NCI-H2171 (cell line): ENCODE measurements at places on chromosomes 1 and 21.

DNA sequence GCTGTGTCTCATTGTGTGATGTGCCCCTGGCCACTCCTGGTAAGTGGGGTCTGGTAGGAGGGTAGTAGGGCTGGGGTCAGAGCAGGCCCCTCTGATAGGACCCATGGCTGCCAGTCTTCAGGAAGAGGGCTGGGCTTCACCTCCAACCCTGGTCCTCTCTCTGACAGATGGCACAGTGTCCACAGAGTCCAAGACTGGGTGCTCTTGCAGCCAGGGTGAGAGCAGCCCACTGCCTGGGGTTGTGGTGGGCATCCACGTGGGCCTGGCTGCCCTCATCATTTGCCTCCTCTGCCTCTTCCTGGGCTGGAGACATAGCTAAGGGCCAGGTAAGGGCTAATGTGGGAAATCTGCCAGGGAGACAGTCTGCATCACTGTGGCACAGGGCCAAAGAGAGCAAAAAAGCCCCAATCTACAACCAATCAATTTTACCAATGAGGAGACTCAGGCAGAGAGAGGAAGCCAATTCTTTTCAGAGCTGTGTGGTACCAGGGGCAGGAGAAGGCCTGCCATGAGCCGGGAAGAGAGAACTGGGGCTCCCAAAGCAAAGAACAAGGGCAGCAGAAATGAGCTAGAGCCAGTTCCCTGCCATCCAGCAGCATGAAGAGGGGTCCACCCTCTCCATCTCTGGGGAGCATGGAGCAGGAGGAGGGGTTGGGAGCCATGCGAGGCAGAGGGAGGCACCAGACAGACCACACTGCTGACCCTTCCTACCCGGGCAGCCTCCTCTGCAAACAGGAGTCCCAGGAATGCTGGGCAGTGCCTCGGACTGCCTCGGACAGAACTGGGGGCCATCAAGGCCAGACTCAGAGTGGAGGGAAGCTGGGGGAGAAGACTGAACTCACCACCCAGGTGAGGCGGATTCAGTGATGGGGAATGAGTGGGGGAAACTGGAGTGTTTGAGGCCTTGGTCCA, 26.8 kb downstream of the SLC27A3 start:
- no peak for DNase-seq

- DNase-seq = peak; percentile 8
These were observed 97.8 kb downstream of the FMN2 start for GRCh38 chr1:240189386-240189989.

DNA sequence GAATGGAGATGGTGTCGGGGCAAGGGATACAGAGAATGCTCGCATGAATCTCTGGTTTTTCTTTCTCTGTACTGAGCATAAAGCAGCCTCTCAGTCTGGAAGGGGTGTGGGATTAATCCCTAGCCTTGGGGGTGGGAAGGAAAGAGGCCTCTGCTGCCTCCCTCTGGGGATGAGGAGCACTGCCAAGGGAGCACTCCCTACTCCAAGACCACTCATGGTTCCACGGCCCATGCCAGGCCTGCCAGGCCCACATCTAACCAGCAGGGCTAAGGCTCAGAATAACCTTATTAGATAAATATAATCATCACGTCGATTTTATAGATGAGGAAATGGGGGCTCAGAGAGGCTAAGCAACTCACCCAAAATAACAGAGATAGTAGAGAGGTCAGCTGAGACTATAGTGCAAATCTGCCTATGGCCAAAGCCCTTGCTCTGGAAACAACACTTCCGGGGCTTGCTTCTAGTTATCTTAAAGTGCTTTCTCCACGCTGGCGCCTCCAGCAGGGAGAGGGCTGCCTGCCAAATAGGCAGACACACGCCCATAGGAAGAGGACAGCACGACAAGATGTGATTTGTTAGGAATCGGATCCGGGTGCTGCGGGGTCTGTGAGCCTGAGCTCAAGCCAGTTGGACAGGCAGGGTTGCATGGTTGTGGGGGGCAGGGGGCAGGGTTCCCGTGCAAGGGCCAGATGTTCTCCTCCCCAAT, 522 bp downstream of the TEX35 start:
- DNase-seq = no peak

GRCh38 chr1:31984419-31985347, 29.0 kb upstream of the KHDRBS1 start:
- DNase-seq = no peak

- no peak for DNase-seq
These were observed 518 bp downstream of the PLOD1 start for GRCh38 chr1:11935057-11935412.

GRCh38 chr1:182643699-182644098, 39.5 kb upstream of the RGS16 start:
- DNase-seq = no peak

DNA sequence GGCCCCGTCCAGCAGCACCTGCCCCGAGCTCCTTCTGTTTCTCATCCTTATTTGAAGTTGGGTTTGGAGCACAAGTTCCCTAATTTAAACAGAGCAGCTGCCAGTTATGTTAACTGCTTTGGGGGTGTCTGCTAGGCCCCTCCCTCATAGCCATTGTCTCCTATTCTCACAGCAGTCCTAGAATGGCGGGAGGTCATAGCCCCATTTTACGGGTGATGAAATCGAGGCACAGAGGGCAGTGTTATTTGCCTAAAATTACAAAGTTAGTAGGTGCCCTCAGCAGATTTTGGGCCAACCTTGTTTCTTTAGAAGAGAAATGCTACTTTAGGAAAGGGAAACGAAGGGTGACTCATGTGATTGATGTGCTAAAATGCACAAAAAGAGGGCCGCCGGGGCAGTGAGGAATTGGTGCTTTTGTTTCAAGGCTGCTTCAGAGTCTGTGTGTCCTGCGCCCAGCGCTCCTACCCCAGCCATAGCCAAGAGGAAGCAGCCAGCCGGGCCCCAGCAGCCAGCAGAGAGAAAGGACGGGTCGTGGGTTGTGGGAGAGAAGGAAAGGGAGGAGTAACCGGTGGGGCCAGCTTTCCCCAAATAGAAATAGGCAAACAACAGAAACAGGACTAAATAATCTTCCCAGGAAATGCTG, 13.0 kb downstream of the VANGL1 start:
- no peak for DNase-seq

DNA sequence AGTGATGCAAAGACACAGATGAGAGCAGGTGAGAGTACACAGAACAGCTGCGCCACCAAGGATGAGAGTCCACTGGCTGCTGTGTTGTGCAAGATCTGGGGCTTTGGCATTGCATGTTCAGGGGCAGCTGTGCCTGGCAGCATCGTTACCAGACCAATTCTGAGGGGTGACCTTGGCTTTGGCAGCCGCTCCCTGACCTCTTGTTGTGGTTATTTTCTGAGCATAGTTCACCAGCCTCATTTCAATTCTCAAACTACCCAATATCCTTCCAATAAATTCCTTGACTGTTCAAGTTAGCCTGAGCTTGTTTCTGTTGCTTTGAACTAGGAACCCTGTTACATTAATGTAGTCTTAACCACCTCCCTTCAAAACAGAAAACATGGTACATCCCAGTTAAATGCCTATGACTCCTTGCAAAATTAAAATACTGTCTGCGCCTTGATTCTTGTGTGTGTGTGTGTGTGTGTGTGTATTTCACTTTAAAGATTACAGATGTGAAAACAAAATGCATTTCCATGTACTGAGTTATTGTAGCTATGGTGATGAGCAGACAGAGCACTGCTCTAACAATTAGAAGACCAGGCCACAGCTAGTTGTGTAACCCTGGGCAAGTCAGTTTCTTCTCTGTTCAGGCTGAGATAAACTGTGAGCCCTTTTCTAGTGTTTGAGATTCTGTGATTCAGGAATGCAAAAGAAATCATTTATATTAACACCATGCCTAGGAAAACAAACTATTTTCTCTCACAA, 106.3 kb upstream of the GUCA2B start:
- DNase-seq = peak; percentile 70

DNA sequence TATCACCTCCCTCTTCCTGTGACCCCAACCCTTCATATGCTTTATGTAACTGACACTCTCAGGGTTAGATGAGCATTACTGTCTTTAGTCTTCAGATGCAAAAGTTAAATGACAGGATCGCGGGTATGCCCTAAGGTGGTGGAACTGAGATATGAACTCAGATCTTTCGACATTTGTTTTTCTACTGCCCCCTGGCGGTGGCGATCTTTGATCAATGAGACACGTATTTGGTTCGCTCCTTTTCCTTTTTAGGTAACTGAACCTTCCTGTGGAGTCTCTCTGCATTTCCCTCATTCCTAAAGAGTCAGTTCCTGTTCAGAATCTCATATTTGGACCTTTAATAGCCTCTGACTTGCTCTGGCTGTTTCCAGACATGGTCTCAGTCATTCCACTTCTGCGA, 47.8 kb upstream of the ZP4 start:
- DNase-seq = no peak

DNA sequence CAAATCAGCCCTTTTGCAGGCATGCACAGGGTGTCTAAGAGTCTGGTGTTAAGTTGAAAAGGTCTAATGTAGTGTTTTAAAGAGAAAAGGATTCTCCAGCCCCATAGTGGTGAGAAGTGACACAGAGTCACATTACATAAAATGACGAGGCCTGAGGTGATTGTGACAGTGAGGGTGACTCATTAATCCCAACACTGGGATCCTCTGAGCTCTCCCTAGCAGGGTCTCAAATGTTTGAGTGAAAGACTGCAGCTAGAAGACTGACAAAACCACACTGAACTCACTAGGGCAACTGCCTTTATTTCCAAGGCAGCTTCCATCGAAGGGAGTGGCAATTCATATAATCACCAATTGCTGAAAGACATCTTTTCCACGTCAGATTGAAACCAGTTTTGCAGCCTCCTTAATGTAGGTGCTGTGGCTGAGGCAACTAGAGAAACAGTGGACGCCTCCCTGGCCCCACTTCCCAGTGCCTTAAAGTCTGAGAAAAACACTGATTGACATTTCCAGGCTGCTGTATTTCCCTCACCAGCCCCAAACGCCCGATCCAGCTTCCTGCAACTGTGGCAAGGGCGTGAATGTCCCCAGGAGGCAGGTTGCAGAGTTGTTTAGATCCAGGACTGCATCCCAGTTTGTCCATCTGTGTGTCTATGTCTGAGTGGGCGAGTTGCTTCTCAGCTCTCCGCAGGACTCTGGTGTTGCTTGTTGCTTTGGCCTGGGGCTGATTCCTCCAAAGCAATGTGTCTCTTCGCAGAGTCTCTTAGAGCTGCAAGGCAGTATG, 81.4 kb downstream of the RUNX1 start:
- no peak for DNase-seq

GRCh38 chr1:201026234-201026633, 2.7 kb upstream of the KIF21B start:
- no peak for DNase-seq

DNA sequence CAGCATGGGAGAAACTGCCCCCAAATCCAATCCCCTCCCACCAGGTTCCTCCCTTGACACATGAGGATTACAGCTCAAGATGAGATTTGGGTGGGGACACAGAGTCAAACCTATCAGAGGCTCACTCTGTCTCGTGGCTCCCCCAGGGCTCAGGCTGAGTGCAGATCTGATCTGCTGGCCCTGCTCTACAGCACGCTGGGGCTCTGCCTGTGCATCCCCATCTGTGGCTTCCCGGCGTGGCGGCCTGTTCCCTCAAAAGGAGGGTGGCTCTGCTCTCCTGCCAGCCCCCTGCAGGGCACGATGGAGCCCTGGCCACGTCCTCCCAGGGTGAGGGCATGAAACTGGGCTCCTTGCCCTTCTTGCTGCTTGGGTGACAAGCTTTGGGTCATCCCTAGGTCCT, 19.8 kb upstream of the SMYD3 start:
- DNase-seq = no peak

GRCh38 chr1:27074175-27074780, 61.6 kb upstream of the TENT5B start:
- no peak for DNase-seq

GRCh38 chr1:3654549-3655281, 2.4 kb downstream of the TP73 start:
- DNase-seq = no peak

GRCh38 chr1:178311164-178311563, 185.6 kb downstream of the CLEC20A start:
- DNase-seq = no peak

GRCh38 chr1:173297798-173298391, 90.8 kb upstream of the TNFSF4 start:
- DNase-seq = no peak

- DNase-seq = no peak
These were observed 198.7 kb downstream of the KCNT2 start for GRCh38 chr1:196409586-196409985.

DNA sequence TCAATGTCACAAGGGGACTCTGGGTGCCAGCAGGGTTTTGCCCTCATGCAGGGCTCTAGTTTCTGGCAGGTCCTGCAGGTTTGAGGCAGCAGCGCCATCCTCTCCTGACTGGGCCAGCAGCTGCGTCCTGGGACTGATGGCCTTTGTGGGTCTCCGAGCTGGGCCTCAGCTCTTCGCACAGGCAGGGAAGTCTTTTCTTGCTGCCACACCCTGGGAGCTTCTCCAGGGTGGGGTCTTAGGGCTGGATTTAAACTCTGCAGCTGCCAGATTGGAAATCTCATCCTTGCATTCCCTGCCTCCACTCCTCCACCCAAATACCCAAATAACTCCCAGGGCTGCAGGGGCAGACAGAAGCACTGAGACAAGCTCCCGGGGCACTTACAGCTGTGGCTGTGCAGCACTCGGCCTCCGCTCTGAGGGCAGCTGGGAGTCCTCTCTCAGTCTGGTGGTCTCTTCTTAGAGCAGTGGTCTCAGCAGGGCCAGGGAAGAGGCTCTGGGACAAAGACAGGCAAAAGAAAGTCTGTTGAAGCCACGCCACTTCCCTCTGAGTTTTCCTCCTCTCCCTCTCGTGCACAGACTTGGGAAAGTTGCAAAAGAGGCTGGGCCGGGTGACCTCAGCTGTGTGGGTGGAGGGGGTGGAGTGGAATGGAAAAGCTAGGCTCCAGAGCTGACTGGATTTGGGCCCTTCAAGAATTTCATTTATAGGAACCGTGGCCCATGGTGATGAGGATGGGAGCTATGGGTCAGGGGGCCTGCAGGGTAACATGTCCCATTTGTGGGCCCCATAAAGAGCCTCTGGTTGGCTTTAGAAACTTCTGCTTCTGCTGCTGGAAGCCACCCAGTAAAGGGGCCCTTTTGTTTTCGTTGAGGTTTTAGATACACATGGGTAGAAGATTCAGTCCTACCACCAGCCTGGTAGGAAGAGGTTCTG, at the start of gene RAB7B:
TSS of gene RAB7B (minus strand) at position 525 of the 931 bp plus-strand sequence. CDS start 9,260 bp downstream, outside the sequence.
- DNase-seq = no peak

DNA sequence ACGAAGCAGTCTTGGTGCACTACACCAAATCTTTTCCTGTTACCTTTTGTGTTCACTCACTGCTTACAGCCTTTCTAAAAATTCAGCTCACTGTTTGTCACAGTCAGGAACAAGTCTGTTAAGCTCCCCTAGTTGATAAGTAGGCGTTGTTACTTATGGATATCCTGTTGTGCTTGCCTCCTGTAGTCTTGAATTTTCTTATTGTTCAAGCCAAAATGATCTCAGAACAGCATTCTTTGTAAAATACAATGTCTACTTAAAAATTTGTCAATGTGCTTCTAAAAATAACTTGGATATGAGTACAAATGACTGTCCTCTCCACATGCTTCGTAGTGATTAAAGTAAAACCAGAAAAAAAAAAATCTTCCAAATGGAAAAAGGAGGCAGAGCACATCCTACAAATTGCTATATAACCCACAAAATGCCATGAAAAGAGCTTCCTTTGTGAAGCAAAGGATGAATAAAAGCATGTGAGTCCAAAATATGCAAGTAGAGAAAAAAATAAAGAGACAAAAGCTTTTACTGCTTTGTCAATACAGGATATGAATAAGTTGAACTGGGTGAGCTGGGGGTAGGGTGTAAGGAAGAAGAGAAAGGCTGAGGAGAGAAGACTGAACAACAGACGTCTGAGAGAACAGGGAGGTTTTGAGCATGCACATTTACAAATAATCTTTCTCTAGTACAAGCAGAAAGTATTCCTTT, 228.9 kb upstream of the ADGRL4 start:
- no peak for DNase-seq
